H1 (cell line): ENCODE measurements at places on chromosomes 7 and 10.

- DNase-seq, result no peak
These were observed 9.8 kb downstream of the CREB3L2 start for GRCh38 chr7:137992104-137992549.

GRCh38 chr10:51800725-51801424 is 101.5 kb upstream of the CSTF2T start:
- no peak for DNase-seq

- no peak for DNase-seq
These were observed at the start of gene TACC2 for GRCh38 chr10:121988361-121989324. TSS of gene TACC2 (plus strand) at chr10:121989163. CDS start at chr10:122021982, 32,819 bp downstream.

DNA sequence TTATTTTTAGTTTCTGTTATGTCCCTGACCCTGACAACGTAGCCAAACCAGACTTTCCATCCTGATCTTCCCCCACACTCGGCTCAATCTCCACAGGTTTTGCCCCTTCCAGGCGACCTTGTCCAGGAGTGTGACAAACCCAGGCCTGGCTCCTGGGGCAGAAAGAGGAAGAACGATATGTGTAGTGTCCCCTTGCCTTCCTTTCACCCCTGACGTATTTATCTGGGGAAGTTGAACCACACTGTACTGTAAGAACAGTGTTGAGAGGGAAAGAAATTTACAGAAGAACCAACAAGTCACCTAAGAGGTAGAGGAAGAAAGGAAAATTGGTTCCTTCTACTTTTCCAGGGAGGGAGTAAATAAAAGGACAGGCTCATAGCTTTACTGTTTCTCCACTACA is 158.0 kb downstream of the VTI1A start:
- no peak for DNase-seq
